ENCODE measurements at places on chromosomes 2 and 18.

GRCh38 chr2:46252891-46253659, 44.1 kb upstream of the EPAS1 start:
- DNase-seq = no peak

DNA sequence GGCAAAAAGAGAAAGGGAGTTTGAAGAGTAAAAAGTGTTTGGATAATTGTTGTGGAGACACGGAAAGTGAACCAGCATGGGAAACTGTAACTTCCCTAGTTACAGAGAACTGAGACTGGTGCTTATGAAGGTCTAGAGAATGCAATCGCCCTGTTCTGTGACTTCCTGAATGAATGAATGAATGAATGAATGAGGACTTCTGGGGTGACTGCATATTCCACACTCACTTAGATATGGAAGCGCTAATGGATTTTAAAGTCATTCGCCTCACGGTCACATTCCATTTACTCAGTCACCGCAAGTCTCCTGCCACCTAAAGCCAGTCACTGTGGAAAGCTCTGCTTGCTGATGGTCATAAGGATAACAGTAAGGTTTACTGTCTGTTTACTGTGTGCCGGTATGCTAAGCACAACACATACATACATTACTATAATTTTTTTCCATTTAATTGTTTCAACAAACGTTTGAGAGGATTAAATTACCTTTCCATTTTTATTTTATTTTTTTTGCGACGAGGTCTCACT, 138.2 kb downstream of the CABLES1 start:
- no peak for DNase-seq

DNA sequence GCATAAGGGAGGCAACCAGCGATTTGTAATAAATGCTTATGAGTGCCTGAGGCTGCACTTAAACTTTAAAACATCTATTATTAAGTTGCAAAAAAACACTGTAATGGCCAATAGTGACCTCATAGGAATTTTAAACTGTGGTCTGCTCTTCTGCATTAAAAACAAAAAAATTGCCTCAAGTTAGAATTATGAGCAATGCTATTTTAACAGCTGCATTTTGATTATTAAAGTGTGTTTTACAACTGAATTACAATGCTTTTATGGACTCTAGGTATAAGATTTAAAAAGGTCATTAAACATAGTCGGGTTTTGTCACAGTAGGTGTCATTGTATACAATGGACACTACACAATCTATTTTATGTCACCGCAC, 528.7 kb upstream of the FANCL start:
- DNase-seq = no peak

GRCh38 chr2:225739328-225739727, 339.8 kb downstream of the NYAP2 start:
- no peak for DNase-seq

DNA sequence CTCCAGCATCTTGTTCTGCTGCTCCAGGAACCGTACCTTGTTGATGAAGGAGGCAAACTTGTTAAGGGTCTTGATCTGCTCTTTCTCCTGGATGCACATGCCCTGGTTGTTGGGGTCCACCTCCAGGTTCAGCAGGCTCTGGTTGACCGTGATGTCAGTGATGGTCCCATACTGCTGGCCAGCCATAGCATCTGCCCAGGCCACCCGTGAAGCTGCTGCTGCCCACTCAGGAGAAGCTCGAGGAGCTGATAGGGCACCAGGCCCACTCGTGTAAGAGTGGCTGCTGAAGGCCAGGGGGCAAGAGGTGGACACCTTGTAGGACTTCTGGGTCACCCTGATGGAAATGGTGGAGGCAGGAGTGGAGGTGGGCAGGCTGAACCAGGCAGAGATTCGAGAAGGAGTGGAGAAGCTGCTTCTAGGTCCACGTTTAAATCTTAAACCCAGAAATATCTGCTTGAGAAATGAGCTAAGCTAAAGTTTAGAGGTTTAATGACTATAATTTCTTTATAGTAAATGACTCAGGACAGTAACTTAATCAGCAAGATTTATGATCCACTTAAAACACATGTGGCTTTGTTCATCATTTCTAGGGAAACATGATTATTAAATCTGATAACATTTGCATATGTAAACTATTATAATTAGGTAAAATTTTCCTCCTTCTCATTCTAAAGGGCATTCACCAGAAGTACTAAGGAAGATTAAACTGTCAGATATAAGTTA, 358.7 kb upstream of the SETBP1 start:
- no peak for DNase-seq

GRCh38 chr2:23627236-23628009, 242.4 kb downstream of the KLHL29 start:
- DNase-seq = no peak

DNA sequence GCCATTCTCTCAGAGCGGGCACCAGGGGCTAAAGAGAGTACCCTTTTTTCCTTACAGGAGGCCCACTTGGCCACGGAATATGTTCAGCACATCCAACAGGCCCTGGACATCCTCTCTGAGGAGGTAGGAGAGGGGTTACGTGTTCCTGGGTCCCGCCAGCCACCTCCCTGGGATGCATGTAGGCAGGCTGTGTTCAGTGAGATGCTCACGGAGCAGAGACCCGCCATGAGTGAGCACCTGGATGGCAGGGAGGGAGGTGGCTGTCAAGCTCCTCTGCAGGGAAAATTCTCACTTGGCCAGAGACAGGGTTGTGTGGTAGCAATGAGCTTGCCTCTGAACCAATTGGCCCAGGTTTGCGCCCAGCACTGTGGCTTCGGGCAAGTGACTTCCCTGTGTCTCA, 123.1 kb upstream of the PPP1CB start:
- DNase-seq = no peak

DNA sequence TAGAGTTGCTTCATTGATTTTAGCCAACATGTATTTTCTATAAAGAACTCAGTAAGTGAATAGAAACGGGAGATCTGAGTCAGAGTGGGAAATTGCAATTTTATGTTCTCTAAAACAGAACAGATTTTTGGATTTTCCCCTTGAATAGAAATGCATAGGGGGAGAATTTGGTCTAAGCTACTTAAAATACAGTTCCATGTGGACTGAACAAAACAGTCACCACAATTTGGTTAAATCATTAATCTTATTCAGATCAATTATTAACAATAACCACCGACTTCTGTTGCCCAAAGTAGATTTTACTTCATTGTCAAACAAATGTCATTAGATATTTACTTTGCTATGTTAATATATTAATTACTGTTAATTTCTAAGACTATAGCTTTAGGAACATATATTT, 107.7 kb downstream of the SCG2 start:
- DNase-seq = no peak

- DNase-seq = no peak
Measured at GRCh38 chr2:8389431-8390108, 292.3 kb upstream of the ID2 start.

- no peak for DNase-seq
Measured at GRCh38 chr2:145416640-145417039, 896.7 kb upstream of the ZEB2 start.

DNA sequence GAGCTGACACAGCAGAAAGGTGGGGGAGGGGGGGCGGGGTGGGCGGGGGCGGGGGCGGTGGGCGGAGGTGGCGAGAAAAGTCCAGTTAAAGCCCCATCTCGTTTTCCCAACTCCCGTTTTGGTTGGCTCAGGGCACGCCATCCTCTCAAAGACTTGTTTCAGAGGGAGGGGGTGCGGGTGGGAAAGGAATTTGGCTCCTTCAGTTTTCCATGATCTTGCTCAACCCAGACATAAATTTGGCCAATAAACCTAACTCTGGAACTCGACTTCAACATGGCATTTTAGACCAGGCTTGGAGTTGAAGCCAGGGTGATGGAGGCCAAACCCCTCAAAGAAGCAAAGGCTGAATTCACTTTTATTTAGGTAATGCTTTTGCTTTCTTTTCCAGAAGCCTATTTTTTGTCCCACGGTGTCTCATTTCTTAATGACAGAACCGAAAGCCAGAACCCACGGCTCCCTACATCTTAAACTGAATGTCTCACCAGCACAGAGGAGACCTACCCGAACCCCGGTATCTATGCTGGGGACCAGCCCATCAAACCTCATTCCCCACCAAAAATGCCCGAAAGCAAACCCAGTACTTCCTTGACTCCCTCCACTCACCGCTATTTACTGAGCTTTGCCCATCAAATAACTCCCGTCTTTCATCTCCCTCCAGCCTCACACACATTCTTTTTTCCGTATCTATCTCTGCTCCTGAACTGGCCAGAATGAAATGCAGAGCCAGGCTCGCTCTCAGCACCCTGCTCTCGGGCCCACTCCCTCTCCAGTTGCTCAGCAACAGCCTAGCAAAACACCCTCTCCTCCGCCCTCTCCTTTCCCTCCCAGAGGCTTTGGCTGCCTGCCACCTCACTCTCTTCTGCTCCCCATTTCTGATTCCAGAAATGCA, 4.3 kb downstream of the IGFBP5 start:
- DNase-seq = no peak

- DNase-seq = no peak
Measured at GRCh38 chr2:48140586-48140985, 234.3 kb upstream of the FBXO11 start.

GRCh38 chr18:50992351-50992762, 24.5 kb downstream of the ELAC1 start:
- DNase-seq = no peak

DNA sequence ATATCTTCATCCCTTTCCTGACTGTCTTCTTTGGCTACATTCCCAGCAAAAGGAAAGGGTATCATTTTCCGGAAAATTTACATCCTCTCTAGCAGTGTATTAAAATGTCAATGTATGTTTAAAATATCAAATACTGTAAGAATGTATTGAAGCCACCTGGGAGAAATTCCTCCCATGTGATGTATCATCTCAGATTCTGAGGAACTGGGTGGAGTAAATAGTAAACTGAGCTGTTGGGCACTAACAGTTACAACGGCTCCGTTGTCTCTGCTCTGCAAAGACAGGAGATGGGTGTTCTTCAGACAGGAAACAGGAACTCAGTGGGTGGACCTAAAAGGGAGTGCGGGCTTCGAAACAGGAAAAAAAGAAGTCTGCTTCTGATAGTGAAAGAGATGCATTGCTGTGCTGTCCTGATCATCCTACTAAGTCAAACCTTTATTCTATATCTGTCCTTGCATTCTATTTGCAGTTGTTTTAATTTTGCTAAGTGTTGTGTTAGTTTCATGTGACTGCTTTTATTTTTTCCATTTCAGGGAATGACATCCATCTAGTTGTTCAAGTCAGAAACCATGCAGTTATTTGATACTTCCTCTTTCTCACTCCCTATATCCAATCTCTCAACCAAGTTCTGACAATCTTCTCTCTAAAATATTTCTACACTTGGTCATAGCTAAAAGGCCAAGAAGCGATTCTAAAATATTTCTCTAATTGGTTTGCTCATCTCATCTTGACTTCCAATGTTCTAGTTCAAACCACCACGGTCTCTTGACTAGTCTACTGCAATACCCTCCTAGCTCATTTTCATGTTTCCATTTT, 19.4 kb downstream of the DOK1 start:
- no peak for DNase-seq

DNA sequence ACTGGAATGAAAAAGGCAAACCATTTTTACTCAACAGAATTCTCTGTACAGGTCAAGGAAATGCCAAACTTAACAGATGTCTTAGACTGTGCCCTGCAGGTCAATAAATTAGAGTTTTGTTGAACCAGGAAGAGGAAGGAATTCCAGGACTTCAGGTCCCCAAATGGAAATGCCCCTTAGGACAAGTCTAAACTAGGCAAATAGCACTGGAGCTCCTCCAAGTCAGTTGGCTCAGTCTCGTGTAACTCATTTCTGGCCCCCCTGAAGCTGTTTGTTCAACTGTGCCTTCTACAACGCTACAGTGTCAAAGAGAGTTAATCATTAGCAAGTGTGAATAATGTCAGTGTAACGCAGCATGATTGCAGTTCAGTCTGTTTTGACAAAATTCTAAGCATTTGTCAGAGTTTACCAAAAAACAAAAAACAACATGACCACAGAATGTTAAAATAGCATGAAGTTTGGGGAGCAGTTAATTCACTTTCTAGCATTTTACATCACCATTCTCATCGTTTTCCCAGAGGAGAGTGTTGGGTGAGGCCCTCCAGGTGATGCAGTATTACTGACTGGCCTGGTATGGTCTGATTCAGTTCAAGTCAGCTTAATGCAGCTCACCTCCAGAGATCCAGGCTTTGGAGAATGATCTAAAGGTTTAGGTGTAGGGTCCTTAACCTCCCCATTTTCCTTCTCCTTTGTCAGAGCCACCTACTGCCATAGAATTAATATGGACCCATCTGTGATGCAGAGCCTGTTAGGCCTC, 108.1 kb downstream of the AQP4 start:
- DNase-seq = no peak

DNA sequence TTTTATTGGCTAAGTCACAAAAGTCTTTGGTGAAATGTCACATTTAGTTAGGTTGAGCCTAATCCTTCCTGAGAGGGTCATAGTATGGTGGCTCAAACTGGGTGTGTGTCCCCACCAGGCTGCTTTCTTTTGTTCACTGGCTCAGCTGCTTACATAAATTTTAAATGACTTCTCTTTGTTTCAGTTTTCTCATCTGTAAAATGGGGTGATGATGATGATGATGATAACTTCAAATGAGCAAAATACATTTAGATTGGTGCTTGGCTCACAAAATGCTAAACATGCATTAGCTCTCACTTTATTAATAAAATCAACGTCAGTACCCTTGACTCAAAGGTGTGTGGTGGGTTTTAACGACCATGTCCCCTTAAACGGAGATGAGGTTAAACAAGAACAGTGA, 7.2 kb upstream of the TAF1B start:
- no peak for DNase-seq

DNA sequence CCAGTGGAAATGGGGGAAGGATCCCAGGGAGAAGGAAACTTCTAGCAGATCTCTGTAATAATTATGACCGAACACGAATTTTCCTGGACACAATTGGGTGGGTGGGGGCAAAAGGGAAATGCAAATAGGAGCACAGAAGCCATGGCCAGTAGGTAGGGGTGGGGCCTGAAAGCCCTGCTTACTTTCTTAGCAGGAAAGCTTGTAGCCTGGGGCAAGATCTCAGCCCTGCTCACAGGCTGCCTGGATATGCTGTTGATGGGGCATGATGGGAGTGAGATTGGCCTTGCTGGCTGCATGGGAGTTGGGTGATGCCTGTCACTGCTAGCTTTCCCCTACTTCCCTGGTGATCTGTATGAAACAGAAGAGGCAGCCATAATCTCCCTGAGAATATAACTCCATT, 45.9 kb upstream of the SPOPL start:
- DNase-seq = no peak

- no peak for DNase-seq
Measured at GRCh38 chr2:202479090-202479489, 103.0 kb downstream of the BMPR2 start.

DNA sequence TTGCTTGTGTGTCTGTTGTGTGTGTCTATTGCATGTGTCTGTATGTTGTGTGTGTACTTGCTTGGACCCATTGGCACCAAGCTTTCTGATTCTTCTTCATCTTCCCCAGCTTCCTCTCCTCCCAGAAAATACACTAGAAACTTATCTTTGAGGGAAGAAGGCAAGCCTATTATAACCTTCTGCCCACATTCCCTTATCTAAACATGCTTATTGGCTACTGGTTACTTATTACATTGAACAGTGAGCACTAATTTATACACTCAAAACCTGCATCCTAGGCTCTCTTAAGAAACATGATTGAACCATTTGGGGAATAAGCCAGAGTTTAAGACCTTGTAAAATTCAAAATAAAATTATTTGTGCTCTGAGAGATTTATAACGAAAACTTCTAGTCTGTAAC, 26.5 kb downstream of the SLC9A4 start:
- DNase-seq = no peak

All from memory B cell (primary cell).